Right ventricle myocardium superior (tissue), 1 donor: ENCODE measurements at places on chromosomes 2 and 18. TPM values are rescaled to one million over a fixed set of nuclear protein-coding genes. Genes with fewer than 3 reads are reported as not detected.

Gene PTH2R
- total RNA-seq, result not detected

Gene ALPG
- not detected for total RNA-seq

Gene EFR3B
- total RNA-seq, result 3.8 TPM

DNA sequence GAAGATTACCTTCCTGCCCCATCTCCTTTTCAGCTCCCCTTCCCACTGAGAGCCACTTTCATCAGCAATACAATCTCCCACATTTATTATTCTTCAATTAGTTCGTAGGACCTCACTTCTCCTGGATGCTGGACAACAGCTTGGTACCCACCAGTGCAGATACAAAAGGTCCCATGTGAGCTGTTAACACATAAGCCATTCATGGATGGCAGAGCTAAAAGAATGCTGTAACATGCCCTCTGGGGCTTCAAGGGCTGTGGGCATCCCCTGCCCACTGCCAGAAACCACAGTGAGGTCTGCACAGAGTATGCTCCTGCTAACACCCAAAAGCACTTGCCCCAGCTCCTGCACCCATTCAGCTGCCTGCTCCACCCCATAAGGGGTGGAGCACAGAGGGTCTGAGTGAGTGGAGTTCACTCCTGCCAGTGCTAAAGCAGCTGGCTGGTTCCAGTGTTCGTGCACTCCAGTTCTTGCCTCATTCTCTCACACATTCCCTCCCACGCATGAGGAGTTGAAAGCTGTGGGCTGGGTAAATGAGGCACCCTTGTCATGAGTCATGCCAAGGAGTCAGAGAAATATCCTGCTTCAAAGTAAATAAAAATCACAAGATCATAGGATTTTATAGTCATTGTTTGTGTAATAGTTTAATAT is 305.9 kb upstream of the TMEFF2 start:
- no peak for DNase-seq

GRCh38 chr18:46727177-46727576 is 29.7 kb downstream of the ST8SIA5 start:
- no peak for DNase-seq

DNA sequence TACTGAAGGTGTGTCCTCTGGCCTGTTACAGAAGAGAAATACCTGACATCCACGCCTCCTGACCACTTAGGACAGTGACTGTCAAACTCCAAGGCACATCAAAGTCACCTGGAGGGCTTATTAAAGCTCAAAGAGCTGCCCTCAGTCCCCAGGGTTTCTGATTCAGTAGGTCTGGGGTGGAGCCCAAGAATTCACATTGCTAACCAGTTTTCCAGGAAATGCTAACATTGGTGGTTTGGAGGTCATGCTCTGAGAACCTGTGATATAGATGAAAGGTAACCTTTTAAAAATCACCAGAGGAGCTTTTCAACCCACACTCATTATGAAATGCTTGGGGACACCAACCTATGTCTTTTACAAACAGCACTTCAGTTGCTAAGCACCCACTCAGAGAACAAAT is 172.3 kb downstream of the ALK start:
- no peak for DNase-seq

DNA sequence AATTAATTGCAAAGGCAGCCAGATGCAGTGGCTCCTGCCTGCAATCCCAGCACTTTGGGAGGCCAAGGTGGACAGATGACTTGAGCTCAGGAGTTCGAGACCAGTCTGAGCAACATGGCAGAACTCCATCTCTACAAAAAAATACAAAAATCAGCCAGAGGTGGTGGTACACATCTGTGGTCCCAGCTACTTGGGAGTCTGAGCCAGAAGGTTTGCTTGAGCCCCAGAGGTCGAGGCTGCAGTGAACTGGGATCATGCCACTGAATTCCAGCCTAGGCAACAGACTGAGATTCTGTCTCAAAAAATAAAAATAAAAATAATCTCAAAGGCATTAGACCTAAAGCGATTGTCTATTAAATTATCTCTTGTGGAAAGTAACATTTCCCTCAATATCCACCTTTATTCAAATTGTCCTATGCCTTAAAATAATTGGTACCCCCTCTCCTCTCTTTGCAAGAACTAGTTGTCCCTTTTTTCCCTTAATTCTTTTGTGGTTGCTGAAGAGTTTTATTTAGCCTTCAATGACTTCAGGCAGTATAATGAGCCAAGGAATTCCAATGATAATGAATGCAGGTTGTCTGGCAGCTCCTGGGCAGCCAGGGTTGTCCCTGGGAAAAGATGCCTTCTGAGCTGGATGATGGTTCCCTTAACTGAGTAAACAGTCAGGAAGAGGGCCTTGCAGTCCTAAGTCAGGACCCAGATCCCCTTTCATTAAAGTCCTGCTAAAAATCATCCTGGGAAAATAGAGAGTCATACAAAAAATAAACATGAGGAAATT is 32.2 kb downstream of the GPR75 start:
- no peak for DNase-seq

GRCh38 chr2:69755862-69756467 is 14.0 kb downstream of the ANXA4 start:
- no peak for DNase-seq

DNA sequence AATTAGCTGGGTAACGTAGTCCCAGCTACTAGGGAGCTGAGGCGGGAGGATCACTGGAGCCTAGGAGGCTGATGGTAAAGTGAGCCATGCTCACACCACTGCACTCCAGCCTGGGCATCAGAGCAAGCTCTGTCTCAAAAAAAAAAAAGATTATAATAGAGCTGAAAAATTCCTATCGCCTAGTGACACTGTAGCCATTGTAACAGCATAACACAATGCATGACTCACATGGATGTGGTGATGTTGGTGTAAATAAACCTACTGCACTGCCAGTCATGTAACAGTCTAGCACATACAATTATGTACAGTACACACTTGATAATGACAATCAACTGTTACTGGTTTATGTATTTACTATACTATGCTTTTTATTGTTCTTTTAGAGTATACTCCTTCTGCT is 39.6 kb downstream of the MGAT4A start:
- no peak for DNase-seq

DNA sequence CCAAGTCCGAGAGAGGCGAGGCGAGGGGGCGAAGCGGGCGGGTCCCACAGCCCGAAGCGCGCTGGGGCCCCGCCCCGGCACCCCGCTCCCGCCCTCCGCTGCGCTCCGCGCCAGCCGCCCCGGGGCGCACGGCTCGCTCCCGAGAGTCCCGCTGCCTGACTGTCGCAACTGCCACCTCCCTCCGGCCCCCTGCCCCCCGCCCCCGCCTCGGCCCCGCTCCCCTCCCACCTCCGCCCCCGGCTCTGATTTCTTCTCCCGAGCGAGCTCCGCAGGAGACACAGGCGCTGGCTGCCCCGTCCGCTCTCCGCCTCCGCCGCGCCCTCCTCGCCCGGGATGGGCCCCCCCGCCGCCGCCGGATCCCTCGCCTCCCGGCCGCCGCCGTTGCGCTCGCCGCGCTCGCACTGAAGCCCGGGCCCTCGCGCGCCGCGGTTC is at the start of gene WNT6:
TSS of gene WNT6 (plus strand) at position 250 of the 432 bp plus-strand sequence. CDS start 233 bp downstream, outside the sequence.
- no peak for DNase-seq

DNA sequence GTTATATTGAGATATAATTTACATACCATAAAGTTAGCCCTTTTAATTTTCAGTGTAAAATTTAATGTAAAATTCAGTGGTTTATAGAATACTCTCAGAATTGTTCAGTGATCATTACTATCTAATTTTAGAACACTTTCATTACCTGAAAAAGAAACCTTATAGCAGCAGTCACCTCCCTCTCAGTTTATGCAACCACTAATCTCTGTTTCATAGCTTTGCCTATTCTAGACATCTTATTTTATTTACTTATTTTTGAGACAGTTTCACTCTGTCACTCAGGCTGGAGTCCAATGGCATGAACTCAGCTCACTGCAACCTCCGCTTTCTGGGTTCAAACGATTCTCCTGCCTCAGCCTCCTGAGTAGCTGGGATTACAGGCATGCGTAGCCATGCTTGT is 479.6 kb downstream of the DPP10 start:
- no peak for DNase-seq

- DNase-seq, result no peak
These were observed 65.1 kb downstream of the MRPS9 start for GRCh38 chr2:105102963-105103421.
